CD4-positive, alpha-beta T cell (primary cell): ENCODE measurements at places on chromosomes 6 and 20.

DNA sequence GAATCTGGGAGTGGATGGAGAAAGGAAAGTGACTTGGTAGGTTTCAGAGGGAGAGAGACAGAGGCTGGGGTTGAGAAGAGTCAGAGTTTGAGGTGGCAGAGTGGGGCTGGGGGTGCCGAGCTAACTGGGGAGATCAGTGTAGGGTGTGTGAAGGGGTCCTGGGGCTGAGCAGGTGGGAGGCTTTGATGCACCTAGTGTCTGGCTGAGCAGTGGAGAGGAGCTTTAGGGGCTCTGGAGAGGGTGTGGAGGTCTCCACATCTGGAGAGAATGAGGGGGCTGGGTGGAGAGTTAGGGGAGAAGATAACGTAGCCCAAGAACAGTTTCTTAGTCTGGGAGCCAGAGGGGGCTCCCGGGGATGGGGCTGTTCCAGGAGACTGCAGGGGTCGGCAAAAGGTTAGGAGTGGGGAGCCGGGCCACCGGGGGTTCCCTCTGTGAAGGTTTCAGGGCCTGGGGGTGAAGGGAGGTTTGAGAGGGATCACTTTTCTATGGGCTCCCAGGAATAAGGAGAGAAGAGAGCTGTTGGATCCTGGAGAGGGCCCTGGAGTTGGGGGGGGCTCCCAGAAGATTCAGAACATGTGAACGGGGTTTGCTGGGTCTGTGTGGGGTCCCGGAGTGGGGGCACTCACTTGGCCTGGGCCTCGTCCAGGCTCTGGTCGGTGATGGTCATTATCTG is 797 bp downstream of the PBX2 start:
- DNase-seq: no peak

DNA sequence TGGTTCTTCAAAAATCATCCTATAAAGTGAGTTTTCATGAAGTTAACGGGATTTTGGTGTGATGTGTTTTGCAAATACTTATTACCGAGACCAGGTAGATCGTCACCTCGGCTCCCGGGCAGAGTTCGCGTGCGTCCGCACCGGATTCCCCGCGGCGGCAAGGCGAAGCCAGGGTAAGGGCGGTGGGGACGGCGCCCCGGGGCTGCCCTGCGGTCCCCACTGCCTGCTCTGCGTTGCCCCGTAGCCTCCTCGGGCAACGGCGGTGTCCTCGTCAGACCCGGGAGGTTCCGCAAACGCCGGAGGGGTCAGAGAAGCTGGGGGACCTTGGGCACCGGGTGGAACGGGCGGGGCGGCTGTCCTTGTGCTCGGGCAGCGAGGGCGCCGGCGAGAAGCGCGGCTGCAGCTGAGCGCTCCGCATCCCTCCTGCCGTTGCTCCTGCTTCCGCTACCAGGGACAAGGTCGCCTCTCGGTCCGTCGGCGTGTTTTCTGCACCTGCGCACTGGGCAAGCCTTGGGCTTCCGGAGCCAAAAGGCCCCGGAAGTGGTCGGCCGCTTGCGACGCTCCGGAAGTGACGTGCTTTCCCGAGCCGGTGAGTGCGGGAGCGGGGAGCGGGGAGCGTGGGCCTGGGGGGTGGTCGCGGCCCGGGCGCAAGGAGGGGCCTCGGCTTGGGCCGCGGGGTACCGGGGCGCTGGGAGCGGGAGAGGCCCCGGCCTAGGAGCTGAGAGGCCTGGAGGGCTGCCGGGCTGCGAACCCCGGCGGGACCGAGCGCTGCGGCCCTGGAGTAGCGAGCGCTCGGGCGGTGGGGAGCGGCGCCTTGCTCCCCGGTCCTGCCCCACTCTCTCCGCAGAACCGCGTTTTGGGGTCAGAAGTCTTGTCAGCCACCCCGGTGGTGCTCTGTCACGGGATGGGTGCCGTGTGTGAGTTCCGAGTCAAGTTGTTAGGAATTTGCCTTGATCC is at the start of gene MTG2:
Gene MTG2 (plus strand): TSS at position 560 of the 957 bp plus-strand sequence. CDS start 10,393 bp downstream, outside the sequence.
- peak; percentile 85 for DNase-seq

DNA sequence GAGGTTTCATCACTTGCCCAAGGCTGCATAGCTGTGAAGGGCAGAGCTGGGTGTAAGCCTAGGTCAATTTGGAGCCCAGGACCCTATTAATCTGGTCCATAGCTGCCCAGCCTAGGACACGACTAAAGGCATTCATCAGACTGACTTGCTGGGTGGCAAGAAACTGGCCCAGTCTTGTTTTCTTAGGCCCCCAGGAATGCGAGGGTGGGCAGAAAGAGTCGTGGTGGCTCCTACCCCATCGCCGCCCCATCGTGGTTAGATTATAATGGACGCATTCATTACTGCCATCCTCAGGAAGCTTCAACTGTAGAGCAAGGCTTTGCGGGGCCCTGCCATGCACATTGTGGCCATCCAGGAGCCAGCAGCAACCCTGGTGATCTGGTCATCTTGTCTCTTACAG is 16.1 kb downstream of the DYNLRB1 start:
- no peak for DNase-seq

GRCh38 chr20:37534401-37535157 is 6.9 kb upstream of the BLCAP start:
- DNase-seq: no peak

- peak; percentile 59 for DNase-seq
These were observed 118.8 kb upstream of the TRAF3IP2 start for GRCh38 chr6:111724505-111724904.

DNA sequence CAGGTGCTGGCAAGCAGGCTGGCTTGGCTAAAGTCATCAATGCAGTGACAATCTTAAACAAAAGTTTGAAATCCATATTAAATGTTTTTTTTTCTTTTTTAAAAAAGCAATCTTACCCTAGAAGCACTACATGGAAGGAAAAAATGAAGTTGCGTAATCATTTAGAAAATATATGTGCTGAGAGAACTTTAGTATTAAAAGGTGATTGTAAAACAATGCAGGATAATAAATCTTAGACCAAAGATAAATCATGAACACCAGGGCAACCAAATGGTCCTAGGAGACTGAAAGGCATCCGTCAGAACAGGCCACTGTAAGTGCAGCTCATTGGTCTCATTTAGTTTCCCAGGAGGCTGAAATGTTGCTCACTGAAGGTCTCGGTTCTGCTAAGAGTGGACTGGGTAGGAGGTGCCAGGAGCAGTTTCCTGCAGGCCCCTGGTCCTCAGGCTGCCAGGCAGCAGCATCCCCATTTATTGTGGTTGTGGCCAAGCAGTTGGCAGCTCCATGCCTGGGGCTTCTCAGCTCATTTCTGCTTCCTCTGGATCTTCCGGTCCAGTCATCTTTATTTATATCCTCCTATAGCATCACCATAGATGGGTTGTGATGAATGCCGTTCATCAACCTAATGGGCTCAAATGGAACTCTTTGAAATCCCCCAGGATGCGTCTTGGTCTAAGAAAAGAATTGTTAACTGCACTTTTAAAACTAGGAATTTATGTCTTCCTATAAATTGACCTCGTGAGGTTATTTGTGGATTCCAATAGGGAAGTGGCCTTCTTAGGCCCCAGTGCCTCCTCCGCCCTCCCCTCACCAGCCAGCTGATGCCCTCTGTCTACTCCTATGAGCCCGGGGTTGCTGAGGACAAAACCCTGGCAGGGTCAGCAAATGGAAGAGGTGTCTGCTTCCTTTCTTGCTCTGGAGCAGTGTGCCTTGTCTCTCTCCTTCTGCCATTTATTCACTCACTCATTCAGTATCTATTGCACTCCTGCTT is 269.0 kb downstream of the UST start:
- no peak for DNase-seq

DNA sequence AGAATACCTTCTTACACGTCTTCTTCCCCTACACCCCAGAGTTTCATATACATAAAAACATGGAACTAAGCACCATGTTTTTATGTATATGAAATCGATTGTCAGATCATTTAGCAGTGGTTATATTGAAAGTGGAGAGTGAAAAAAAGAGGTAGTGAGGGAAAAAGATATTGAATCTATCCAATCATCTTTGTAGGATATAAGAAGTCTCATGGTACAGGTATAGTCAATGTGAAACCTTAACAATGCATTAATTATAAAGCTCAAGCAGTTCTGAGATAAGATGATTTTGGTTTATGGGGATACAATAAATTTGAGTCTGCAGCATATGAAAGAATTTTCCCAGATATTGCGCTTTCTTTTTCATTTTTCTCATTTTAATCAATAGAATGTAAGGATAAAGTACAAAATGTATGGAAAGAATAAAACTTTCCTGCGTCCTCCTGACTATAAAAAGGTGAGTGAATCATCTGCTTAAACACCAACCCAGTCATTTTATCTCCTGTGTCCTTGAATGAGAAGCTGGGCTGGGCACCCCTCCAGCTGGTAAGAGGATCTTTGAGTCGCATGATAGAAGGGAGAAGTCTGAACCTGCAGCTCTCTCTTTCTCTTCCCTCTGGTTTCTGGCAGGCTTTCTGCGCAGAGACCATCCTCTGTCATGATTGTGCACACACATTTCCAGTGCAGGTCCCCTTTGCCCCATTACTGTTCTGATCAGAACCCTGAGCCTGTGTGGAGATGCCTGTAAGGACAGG is 28.1 kb upstream of the AKIRIN2 start:
- no peak for DNase-seq

DNA sequence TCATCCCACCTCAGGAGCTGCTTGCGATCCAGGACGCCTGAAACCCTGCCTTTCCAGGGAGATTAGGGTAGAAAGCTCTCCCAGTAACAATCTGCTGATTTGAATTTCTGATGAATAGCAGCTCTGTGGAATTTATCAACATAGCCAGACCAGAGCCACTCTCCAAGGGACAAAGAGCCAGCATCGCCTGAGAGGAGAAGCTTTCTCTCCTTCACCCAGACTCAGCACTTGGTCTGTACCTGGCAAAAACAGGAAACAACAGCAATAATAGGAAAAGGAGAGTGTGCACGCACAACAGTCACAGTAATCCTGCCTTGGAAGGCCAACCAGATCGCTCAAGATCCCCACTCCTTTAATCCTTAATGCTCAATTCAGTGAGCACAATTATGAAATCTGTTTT is 22.3 kb upstream of the ROS1 start:
- DNase-seq: no peak

DNA sequence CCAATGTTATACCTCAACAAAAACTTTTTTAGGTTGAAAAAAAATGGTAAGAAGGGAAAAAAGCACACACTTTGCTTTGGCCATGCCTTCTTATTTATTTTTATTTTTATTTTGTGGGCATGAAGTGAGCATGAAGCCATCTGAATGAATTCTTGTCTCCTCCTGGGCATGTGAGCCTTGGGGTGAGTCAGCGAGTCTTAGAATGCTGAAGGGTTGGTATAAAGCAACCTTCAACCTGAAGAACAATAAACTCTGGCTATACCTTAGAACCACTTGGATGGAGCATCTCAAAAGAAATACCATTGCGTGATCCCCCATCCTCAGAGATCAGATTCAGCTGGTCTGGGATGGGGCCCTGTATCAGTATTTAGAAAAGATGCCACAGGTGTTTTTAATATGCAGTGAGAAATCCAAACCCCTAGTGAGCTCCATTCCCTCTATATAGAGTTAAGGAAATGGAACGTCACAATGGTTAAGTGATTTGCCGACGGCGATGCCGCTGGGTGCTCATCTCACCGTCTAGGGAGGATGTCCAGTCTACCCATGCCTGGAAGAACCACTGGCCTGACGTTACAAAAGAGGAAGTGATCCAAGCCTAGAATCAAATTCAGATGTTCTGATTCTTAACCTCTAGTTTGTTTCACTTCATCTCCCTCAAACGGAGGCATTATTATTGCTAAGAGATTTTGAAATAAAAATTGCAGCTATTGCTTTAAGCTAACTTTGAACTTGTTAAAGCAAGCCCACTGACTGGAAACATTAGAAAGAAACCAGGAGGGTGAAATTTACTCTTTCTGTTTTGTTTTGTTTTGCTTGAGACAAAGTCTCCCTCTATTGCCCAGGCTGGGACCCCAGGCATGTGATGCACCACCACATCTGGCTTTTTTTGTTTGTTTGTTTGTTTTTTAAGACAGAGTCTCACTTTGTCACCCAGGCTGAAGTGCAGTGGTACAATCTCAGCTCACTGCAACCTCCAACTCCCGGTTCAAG is 67.1 kb downstream of the EDN1 start:
- DNase-seq: no peak

DNA sequence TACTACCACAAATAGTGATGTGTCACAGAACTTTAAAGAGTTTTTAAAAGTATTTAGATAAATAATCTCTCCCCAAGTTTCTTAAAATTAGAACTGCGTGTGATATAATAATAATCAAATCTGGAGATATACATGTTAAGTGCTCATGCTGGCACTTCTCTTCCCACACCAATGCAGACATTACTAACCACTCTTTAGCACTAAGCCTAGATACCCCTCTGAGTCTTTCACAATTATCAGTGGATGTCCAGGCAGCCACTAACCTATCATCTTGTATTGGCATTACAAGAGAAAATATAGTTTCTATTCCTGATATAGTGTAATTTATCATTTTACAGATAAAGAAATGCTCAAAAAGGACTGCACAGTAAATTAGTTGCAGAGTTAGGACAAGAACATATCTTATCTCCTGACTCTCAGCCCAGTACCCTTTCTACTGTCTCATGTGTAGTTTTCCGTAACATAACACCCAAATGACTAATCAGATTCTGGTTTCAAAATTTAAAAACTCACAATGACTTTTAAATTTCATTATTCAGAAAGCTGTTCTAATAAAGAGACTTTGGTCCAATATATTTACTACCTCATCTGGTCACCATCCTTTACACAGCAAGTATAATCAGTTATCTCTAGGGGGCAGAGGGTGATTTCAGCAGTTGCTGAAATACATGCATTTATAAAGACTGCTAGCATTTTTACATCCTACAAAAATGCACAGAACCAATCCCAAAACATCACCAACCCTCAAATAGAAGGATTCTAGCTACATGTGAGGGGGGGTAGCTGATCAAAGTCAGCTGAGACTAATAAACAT is 215.5 kb upstream of the MCHR2 start:
- DNase-seq: no peak

DNA sequence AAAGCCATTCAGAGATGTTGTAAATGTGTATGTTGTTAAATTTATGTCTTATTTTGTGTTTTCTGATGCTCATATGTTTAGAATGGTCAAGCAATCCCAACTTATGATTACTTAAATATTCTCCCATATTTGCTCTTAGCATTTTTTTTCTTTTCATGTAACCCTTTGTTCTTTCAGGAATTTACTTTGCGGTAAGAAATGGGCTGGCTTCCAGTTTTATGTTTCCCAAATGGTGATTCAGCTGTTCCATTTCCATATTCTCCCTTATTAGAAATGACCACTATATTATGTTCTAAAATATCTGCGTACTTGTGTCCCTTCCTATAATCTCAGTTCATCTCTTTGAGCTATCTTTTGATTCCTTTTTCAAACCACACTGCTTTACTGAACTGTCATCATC is 113.7 kb downstream of the CDH26 start:
- no peak for DNase-seq

GRCh38 chr6:25137916-25138232 is 141.3 kb upstream of the CARMIL1 start:
- DNase-seq: no peak

GRCh38 chr20:53706466-53707370 is 113.1 kb upstream of the ZNF217 start:
- DNase-seq: no peak

DNA sequence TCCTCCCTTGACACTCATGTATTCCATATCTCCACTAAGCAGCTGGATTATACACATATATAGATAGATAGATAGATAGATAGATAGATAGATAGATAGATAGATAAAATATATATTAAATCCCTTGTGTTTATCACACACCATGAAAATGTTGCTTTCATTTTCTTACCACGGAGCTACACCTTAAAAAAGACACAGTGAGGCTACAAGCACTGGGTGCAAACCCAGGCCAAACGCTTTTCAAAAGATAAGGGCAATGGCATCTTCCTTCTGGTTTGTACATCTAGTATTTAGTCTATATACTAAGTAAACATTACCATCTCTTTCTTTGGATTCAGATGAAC is 377.1 kb downstream of the ESR1 start:
- DNase-seq: no peak
